GM19239 (cell line): ENCODE measurements at places on chromosomes 1 and 21.

- DNase-seq: no peak
These were observed 3.8 kb downstream of the IRF2BP2 start for GRCh38 chr1:234605983-234606783.

GRCh38 chr1:161827786-161828185 lies 61.7 kb downstream of the ATF6 start:
- no peak for DNase-seq

DNA sequence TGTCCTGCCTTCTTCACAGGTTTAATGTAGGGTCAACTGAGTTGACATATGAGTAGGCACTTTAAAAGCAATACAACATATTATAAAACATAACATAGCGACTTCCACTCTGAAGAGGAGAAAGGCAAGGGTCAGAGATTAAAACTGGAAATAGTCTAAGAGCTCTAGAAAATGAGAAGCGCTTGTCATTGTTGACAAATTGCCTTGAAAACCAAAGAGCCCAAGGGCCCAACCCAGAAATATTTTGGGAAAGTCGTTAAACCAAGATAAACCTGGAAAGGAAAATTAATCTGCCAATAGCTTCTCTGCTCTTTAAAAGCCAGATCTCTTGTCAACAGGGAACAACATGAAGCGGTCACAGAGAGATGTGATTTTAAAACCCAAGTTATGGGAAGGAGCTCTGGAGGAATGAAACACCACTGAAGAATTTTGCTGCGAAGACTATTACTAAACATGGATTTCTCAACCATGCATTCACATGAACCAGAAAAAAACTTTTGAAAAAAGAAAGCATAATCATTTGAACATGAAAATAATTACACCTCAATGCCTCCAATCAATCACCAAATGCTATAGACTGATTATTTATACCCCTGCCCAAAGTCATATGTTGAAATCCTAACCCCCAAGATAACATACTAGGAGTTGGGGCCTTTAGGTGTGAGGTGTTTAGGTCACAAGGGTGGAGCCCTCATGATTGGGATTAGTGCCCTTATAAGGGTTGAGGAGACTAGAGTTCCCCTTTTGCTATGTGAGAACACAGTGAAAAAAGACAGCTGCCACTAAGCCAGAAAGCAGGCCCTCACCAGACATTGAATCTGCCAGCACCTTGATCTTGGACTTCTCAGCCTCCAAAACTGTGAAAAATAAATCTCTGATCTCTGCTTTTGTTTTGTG lies 33.0 kb upstream of the MTF1 start:
- DNase-seq: no peak

DNA sequence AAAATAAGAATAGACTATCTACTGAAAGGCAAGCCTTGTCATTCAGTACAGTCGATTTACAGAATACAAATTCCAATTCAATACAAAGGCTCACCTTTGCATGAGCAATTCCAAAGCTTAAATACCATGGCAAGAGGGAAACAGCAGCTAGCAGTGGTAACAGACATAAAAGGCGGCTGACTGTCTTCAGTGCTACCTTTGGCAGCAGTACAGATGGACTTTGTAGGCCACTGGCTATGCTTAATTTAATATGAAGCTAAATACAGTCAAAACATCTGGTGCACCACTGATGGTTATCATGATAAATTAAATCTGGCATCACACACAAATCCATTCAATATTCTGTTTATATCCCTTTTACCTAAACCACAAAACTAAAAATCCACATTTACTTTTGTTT lies 62.4 kb downstream of the RERE start:
- DNase-seq: no peak

- DNase-seq: no peak
These were observed 14.7 kb upstream of the BOLA1 start for GRCh38 chr1:149884433-149885338.

GRCh38 chr1:19323987-19324664 lies 12.0 kb downstream of the SLC66A1 start:
- DNase-seq: no peak

DNA sequence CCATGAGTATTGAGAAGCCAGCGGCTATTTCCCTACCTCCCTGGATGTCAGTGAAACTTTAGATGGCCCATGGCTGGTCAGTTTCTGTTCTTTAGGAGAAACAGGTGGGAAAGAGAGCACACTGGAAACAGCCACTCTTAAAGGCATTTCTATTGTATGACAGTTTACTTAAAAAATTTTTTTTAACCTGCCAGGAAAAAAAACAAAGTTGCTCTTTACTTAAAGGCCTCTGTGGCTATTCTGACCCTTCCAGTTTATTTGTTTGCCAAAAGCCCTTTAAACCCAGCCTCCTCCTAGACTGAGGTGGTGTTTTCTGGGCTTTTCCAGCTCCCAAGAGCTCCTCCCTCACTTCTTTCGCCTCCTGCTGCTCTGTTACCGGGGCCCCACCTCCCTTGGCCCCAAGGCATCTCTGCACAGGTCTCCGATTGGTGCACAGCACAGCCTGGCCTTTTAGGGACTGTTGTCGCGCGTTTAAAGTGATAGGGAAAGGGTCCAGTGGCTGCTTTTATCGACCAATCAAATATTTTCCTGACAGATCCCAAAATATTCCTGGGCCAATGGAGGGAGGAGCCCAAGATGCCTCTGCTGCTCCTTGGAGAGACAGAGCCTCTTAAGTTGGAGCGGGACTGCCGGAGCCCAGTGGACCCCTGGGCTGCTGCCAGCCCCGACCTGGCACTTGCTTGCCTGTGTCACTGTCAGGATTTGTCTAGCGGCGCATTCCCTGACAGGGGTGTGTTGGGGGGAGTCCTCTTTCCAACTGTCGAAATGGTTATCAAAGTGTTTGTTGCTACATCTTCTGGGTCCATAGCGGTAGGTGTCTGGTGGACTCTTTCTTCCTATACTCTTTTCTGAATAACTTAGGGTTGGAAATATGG lies at the start of gene SH3BGR:
Gene SH3BGR, plus strand, starts transcription at position 639 of the 875 bp plus-strand sequence. Its CDS starts 127 bp downstream, at position 766.
- DNase-seq: no peak

- DNase-seq: no peak
These were observed 16.0 kb upstream of the ZBTB8B start for GRCh38 chr1:32448773-32449456.

- DNase-seq: no peak
These were observed 64.0 kb upstream of the DIP2A start for GRCh38 chr21:46394595-46395104.

- no peak for DNase-seq
These were observed 62.8 kb upstream of the COL11A1 start for GRCh38 chr1:103171041-103171590.

DNA sequence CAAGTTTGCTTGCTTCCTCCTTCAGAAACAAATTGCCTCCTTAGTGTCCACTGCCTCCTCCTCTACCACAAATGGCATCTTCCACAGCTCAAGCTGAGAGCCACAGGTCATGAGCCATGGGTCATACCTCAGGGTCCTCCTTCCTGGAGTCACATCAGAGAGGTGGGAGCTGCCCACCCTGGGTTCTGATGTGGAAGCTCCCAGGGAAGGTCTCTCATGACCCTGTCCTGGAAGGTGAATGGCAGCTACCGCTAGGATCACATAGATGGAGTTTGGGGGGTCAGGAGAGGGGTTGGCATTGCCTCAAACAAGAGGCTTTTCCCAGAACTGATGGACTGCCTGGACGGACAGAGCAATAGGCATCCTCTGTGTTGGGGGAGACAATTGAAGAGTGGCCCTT lies 321.4 kb downstream of the MATN1 start:
- no peak for DNase-seq

GRCh38 chr1:82015444-82015843 lies 214.7 kb downstream of the ADGRL2 start:
- DNase-seq: no peak

GRCh38 chr1:41568204-41568603 lies 83.7 kb upstream of the EDN2 start:
- no peak for DNase-seq

DNA sequence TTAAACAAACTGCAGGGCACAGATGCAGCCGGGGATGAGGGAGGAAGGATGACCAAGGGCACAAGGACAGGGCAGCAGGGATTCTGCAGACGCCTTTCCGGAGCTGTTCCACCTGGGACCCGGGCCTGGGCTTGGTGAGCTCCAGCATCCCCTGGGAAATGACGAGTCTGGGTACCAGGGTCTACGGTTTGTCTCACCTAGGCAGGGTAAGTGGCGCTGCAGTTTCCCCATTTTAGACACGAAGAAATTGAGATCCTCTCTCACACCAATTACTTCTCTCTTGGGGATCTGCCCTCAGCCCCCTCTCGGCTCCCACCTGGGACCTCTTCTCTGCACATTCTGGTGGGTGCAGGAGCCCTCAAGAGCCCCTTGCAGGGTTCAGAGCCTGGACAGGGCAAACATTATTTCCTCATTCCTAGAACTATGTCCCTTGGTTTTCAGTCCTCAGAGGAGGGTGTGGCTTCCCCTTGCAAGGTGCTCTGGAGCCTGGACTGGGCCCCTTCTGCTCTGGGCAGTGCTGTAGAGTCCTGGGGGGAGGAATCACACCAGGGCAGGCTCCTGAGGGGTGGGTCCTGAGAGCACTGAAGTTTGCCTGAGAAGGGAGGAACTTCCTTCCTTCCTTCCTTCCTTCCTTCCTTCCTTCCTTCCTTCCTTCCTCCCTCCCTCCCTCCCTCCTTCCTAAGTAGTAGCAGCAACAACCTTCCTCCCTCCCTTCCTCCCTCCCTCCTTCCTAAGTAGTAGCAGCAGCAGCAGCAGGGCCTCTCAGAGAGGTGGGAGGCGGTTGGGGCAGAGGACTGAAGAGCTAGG lies 16.0 kb downstream of the RAP1GAP start:
- DNase-seq: no peak

GRCh38 chr1:171597203-171597602 lies 24.8 kb upstream of the MYOCOS start:
- no peak for DNase-seq

GRCh38 chr1:186102547-186103148 lies 272.4 kb downstream of the TPR start:
- DNase-seq: no peak

DNA sequence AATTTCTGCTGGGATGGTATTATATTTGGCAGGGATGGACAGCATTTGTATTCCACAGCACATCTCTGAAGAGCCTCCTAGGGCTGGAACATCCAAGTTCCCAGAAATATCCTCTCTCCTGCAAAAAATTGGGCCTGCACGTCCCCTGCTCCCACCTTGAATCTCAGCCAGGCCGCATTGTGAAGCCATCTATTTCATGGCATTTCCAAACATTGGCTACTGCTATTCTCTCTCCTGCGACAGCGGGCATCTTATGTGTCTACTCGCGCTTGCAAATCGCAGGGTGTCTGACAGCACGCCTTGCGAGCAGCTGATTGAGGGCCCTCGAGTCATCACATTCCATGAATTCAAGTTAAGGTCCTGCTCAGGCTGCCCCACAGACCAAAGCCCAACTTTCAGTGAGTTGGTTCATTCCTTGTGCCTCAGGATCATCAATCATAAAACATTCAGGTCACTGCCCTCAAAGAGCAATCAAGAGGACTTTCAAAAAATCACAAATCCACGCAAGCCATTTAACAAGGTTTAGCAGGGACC lies 15.8 kb downstream of the RGS8 start:
- no peak for DNase-seq

- DNase-seq: no peak
These were observed 109.6 kb downstream of the ZBTB18 start for GRCh38 chr1:244160455-244161235.

DNA sequence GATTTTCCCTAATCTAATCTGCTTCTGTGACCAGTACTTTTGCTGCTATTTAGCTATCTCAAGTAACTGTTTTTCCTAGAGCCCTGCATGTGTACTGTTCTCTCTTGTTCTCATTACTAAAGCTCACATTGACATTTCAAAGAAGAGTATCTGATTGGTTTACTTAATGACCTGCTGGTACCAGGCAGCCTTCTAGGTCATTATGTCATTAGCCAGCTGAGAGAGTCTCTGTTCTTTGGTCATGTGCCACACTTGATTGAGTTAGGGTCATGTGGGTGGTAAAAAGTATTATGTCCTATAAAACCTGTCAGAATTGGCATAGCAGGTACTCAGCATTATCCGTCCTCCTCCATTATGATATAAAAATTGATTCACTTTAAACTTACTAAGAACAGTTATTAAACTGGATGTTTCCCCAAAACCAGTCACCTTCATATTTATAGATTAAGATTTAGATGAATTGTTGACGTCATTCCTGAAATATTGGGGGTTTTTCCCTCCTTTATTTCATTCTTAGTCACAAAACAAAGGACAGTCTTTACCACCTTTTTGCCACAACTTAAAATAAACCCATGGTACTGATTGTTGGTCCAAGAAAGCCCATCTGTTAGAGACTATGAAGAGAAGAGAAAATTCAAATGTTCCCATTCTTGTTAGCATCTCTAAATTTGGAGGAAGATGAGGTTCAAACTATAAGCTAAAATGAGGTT lies 22.2 kb downstream of the FNDC5 start:
- no peak for DNase-seq
